Pulmonary artery endothelial cell (primary cell): ENCODE measurements at places on chromosomes 3 and 15. TPM values are rescaled to one million over a fixed set of nuclear protein-coding genes. Genes with fewer than 3 reads are reported as not detected.

The UACA gene
- total RNA-seq, result 84.9 and 152 TPM in 2 replicates

The C3orf33 gene
- total RNA-seq, result 1.2 and 2.7 TPM in 2 replicates

The ECE2 gene
- not detected in 2 replicates for total RNA-seq

- DNase-seq, result no peak
These were observed 99.1 kb downstream of the OXSM start for GRCh38 chr3:25888892-25889524.

DNA sequence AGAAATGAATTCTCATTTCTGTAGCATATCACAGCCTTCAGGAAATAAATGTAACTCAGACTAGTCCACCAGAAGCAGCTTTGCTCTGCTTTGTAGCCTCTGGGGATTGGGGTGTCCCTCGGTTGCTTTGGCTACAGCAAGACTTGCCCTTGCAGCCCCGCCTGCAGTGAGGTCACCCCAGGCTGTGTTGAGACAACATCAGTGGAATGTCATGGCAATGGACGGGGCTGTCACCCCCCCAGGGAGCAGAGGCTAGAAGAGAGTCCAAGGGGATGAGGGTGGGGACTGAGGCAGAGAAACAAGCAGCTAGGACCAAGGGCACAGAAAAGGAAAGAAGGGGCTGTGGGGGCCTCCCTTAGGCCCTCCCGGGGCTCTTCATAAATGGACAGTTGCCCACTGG is 854 bp downstream of the CLEC3B start:
- no peak for DNase-seq

GRCh38 chr15:100998630-100999029 is 79.5 kb downstream of the LRRK1 start:
- no peak for DNase-seq

DNA sequence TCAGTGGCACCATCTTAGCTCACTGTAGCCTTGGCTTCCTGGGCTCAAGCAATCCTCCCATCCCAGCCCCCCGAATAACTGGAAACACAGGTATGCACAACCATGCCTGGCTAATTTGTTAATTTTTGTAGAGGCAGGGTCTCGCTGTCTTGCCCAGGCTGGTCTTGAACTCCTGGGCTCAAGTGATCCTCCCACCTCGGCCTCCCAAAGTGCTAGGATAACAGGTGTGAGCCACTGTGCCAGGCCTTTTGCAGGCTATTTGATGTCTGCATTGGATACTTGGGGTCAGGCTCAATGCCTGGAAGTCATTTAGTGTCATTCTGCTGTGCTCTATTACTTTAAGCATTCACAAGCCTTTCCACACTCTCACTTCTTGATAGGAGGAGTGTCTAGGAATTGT is 17.6 kb downstream of the LIMD1 start:
- no peak for DNase-seq

The ABHD5 gene
- total RNA-seq, result 23.7 and 41.0 TPM in 2 replicates

DNA sequence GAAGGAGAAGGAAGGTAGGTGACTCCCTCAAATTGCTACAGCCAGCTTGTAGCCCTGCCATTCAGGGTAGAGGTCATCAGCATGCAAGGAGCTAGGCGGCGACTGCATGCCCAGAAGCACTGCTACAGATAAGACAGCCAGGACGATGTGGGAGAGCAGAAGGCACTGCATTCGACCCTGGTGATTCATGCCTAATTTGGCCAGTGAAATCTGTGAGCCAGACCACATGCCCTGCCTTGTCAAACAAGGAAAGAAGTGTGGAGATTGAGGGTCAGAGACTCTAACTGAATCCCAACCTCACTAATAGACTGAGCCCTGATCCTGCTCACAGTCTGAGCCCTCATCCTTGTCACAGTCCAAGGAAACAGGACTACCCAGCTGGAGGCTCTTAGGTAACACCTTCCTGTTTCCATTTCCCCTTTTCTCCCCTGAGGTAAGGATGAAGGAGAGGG is 86.6 kb downstream of the LINGO1 start:
- DNase-seq, result no peak

DNA sequence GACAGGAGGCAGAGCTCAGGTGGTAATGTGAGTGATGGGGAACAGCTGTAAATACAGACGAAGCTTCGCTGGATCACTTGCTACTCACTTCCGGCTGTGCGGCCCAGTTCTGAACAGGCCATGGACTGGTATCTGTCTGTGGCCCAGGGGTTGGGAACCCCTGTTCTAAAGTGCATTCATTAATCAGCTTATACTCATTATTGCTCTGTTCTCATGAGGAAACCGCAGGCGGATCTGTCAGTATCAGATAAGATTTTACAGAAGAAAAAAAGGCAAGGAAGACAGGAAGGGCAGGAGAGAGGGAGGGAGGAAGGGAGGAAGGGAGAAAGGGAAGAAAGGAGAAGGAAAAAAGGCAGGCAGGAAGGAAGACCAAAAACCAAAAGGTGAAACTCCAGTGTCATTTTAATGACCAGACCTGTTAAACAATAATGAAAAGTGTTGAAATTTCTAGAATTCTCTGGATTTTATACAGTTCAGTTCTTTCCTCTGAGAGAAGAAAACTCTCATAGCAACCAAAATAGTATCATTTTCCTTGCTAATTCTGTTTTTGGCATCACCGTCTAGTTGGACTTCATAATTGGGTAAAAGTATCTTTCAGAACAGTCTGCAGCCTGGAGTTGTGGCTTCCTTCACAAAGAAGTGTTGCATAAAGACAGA is 128.0 kb upstream of the PROK2 start:
- no peak for DNase-seq
